ENCODE measurements at places on chromosomes 6 and 20. TPM values are rescaled to one million over a fixed set of nuclear protein-coding genes. Genes with fewer than 3 reads are reported as not detected.

DNA sequence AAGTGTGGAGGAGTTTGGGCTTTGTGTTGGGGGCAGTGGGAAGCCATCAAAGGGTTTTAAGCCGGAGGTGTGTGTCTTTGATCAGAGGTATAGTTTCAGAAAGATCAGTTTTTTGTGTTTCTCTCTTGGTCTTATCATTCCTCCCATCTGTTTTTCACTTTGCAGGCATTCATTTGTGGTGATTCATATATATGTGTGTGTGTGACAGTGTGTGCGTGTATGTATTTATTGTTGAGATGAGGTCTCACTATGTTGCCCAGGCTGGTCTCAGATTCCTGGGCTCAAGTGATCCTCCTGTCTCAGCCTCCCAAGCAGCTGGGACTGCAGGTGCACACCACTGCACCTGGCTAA is 11.1 kb upstream of the SERINC3 start:
- H3K27me3 ChIP-seq, result peaks cover 2% of the 10 kb centered on the region
- peak; percentile 24 for DNase-seq
- H3K4me1 ChIP-seq, result peaks cover 3% of the 10 kb centered on the region
- no peak overlapping the region for H3K27ac ChIP-seq
- H3K4me3 ChIP-seq, result no peak overlapping the region

DNA sequence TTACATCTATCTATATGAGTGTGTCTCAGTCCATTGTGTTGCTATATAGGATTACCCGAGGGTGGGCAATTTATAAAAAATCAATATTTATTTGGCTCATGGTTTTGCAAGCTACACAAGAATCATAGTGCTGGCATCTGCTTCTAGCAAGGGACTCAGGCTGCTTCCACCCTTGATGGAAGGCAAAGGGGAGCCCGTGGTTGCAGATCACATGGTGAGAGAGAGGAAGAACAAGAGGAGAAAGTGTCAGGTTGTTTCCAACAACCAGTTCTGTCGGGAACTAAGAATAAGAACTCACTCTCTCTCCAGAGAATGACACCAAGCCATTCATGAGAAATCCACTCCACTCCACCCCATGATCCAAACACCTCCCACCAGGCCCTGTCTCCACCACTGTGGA is 48.2 kb upstream of the TENT5A start:
- H3K27me3 ChIP-seq, result peaks cover 3% of the 10 kb centered on the region
- H3K4me3 ChIP-seq, result no peak overlapping the region
- H3K4me1 ChIP-seq, result no peaks in the 10 kb centered on the region
- H3K27ac ChIP-seq, result no peak overlapping the region
- no peak for DNase-seq

DNA sequence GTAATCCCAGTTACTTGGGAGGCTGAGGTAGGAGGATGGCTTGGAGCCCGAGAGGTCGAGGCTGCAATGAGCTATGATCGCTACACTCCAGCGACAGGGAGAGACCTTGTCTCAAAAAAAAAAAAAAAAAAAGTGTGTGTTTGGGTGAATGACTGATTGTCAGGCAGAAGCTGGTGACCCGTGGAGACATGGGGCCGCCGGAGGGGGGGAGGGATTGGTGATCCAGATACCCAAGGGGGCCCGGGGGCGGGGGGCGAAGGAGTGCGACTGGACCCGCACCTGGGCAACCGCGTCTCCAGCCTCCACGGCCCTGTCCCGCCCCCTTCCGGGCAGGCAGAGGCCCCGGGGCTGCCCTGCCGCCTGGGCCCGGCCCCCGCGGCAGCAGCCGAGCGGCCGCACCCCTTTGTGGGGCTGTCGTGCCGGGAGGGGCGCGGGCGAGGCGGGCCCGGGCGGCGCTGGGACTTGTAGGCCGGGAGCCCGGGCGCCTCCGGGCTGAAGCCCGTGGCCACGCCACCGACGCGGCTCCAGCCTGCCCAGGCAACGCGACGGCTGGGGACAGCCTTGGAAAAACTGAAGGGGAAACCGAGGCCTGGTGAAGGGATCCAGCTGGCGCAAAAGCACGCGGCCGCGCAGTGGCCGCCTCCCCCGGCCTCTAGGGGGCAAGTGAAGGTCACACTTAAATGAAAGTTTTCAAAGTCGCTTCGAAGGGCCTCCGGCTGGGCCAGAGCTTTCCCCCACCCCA is 2.1 kb upstream of the RBM38 start:
- H3K4me1 ChIP-seq, result peaks cover 23% of the 10 kb centered on the region
- H3K27me3 ChIP-seq, result no peaks in the 10 kb centered on the region
- peak overlapping the region; percentile 79 for H3K4me3 ChIP-seq
- peak overlapping the region; percentile 97 for H3K27ac ChIP-seq

- H3K27me3 ChIP-seq, result peaks cover 3% of the 10 kb centered on the region
- H3K36me3 ChIP-seq, result no peaks in the 10 kb centered on the region
- peak; percentile 24 for DNase-seq
- H3K27ac ChIP-seq, result no peak overlapping the region
- H3K4me1 ChIP-seq, result no peaks in the 10 kb centered on the region
Measured at GRCh38 chr6:46781478-46782378, 11.5 kb upstream of the MEP1A start.

- H3K36me3 ChIP-seq, result no peaks in the 10 kb centered on the region
- DNase-seq, result no peak
- H3K27me3 ChIP-seq, result no peaks in the 10 kb centered on the region
- no peak overlapping the region for H3K4me3 ChIP-seq
- no peak overlapping the region for H3K27ac ChIP-seq
Measured at GRCh38 chr6:72864236-72864635, 242.4 kb downstream of the KCNQ5 start.

DNA sequence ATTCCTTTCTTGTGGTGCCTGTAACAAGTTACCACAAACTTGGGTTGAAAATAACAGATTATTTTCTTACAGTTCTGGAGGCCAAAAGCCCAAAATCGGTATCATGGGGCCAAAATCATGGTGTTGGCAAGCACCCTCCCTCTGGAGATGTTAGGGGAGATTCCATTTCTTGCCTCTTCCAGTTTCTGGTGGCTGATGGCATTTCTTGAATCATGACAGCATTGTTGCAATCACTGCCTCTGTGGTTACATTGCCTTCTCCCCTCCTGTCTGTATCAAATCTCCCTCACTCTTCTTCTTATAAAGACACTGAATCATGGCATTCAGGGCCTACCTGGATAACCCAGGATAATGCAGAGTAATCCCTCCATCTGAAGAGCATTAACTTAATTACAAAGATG is 17.9 kb upstream of the TENT5A start:
- H3K4me3 ChIP-seq, result no peak overlapping the region
- peaks cover 2% of the 10 kb centered on the region for H3K27me3 ChIP-seq
- H3K27ac ChIP-seq, result no peak overlapping the region
- H3K4me1 ChIP-seq, result no peaks in the 10 kb centered on the region
- no peak for DNase-seq

DNA sequence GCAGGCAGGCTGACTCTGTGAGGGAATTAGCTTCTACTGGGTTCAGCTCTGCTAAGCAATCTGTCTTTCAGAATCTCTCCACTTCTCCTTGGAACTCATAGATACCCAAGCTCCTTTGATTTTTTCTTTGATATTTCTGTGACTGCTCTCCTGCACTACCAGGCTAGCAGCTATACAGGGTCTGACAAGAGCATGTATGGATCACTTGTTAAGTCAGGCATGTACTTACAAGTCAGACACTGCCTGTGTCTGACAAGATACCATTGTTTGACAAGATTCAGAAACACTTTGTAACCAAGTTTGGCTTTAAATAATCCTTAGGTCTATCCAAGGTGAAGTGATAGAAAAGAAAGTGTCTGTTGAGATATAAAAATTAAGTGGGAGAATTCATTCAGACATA is 79.5 kb downstream of the SESN1 start:
- DNase-seq, result no peak
- no peaks in the 10 kb centered on the region for H3K27me3 ChIP-seq
- H3K27ac ChIP-seq, result no peak overlapping the region
- no peaks in the 10 kb centered on the region for H3K36me3 ChIP-seq

DNA sequence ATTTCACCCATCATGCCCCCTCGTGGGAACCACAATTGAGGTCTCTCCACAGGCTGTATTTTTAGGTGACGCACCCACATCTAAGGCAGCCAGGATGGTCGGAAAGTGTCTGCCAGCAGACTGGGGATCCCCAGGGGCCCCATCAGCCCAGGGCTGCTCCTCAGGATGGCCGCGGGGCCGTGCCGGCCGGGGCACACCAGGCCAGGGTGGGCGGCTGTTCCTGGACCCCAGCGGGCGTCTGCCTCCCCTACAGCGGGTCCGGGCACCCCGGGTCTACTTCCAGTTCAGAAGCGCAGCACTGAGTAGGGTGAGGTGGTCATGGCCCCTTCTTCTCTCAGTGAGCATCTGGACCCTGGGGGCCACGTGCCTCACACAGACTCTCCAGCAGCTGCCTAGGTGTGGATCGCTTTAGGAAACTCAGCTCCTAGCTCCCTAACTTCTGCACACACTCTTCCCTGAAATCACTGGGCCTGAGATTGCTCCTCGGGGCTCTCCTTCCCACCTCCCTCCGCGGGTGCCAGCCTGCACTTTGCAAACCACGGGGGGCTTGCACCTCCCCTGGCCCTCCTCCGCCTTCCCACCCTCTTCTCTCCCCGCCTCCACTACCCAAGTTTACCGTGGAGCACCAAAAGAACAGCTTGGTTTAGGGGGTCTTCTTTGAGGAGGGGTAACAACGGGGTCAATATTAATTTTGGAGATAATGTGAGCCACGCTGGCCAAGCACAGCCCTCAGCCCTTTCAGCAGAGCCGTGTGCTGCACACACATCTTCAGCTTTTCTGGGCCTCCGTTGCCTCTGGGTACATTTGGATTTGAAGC is 14.2 kb upstream of the FOXC1 start:
- H3K27ac ChIP-seq, result no peak overlapping the region
- peaks cover 4% of the 10 kb centered on the region for H3K4me1 ChIP-seq
- peaks cover 51% of the 10 kb centered on the region for H3K27me3 ChIP-seq
- H3K4me3 ChIP-seq, result no peak overlapping the region

GRCh38 chr6:147538821-147539220 is 30.3 kb downstream of the SAMD5 start:
- no peaks in the 10 kb centered on the region for H3K4me1 ChIP-seq
- no peak overlapping the region for H3K4me3 ChIP-seq
- H3K27me3 ChIP-seq, result peaks cover 10% of the 10 kb centered on the region

Gene CST2
- total RNA-seq, result not detected

DNA sequence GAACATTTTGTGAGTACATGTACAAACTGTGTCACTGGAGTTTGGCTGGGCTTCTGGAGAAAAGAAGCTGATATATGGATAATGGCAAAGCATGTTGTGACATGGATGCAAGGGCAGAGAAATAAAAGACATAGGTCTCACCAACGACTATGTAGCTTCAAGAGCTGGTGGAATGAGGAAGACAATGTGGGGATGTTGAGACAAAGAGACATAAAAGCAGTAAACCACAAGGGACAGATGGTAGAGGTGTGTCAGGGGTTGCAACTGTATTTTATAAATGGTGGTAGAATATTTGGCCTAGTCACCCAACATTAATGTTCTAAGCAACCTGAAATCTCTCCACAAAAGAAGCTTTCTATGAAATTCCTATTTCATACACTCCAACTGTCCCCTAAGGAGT is 199.0 kb downstream of the KCNQ5 start:
- H3K4me1 ChIP-seq, result peaks cover 13% of the 10 kb centered on the region
- H3K4me3 ChIP-seq, result no peak overlapping the region
- H3K27ac ChIP-seq, result no peak overlapping the region
- DNase-seq, result no peak
- H3K27me3 ChIP-seq, result no peaks in the 10 kb centered on the region

Gene SMPDL3A
- total RNA-seq, result 0.17 TPM

GRCh38 chr6:23964865-23965264 is 161.2 kb upstream of the NRSN1 start:
- H3K27me3 ChIP-seq, result no peaks in the 10 kb centered on the region
- no peaks in the 10 kb centered on the region for H3K4me1 ChIP-seq
- no peak overlapping the region for H3K4me3 ChIP-seq
- H3K36me3 ChIP-seq, result no peaks in the 10 kb centered on the region

Gene ANKRD66
- not detected for total RNA-seq

Gene NELFCD
- total RNA-seq, result 80.5 TPM

GRCh38 chr20:23066772-23067171 is 17.3 kb upstream of the THBD start:
- H3K36me3 ChIP-seq, result no peaks in the 10 kb centered on the region
- peaks cover 4% of the 10 kb centered on the region for H3K27me3 ChIP-seq
- H3K4me3 ChIP-seq, result no peak overlapping the region
- H3K4me1 ChIP-seq, result no peaks in the 10 kb centered on the region
- no peak for DNase-seq
- no peak overlapping the region for H3K27ac ChIP-seq

DNA sequence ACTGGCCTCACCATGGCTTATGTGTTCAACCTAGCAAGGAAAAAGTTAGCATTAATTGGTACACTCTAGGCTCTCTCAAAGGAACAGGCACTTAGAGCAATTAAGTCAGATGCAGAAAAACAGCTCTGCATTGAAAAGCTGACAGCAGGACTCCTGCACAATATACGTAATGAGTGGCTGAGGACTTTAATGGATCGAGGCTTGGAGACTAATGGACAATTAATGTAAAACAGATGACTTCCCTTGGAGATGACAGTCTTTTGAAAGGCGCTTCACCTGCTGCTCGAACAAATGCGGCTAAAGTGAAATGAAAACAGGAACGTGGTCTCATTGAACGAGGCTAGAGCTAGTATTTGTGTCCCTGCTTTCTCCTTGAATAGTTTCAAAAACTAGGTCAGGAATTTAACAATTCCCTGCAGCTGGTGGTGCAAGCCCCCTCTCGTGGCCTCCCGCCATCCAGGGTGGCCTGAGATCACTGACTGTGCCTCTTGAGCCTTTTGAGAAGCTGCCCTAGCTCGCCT is 137.1 kb downstream of the ELOVL4 start:
- no peak overlapping the region for H3K4me3 ChIP-seq
- no peaks in the 10 kb centered on the region for H3K36me3 ChIP-seq
- H3K27ac ChIP-seq, result no peak overlapping the region
- H3K27me3 ChIP-seq, result peaks cover 8% of the 10 kb centered on the region
- no peaks in the 10 kb centered on the region for H3K4me1 ChIP-seq

GRCh38 chr6:21489826-21490225 is 103.7 kb upstream of the SOX4 start:
- no peak for DNase-seq
- H3K4me1 ChIP-seq, result no peaks in the 10 kb centered on the region
- H3K27me3 ChIP-seq, result peaks cover 4% of the 10 kb centered on the region
- no peak overlapping the region for H3K27ac ChIP-seq

DNA sequence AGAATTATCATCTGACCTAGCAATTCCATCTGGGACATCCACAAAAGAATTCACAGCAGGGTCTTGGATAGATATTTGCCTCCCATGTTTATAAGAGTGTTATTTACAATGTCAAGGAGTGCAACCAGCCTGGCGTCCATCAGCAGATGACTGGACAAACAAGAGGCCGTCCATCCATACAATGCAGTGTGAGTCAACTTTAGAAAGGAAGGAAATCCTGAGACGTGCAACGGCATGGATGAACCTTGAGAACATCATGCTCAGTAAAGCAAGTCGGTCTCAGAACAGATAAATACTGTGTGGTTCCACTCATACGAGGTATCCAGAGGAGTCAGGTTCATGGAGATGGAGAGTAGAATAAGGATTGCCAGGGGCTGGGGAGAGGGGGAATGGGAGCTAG is 46.4 kb downstream of the FOXF2 start:
- no peaks in the 10 kb centered on the region for H3K36me3 ChIP-seq
- DNase-seq, result no peak
- no peaks in the 10 kb centered on the region for H3K4me1 ChIP-seq
- no peak overlapping the region for H3K4me3 ChIP-seq
- peaks cover 33% of the 10 kb centered on the region for H3K27me3 ChIP-seq
